WERI-Rb-1 (cell line): ENCODE measurements at places on chromosomes 2 and 18.

GRCh38 chr2:175847128-175847527 is 154.9 kb downstream of the LNPK start:
- no peak for DNase-seq

DNA sequence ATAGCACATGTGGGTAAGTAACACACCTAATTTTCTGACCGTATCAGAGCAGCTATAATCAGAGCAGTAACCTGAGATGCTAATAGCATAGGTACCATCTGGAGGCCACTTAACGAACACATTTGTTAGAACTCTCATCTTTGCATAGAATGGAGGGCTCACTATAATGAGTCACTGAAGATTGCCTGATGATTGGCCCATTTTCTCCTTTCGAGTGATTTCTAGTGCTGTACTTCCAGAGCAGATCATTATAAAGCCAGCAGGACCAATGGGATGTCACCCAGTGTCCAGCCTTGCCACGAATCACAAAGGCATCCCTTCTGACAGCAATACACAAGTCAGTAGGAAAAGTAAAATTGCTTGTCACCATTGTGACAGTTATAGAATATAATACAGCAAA is 81.7 kb upstream of the REV1 start:
- no peak for DNase-seq

- DNase-seq, result peak; percentile 58
Measured at GRCh38 chr2:218396688-218397462, 2.8 kb upstream of the CTDSP1 start.

- DNase-seq, result no peak
Measured at GRCh38 chr18:38807915-38808314, 1242.3 kb upstream of the CELF4 start.

DNA sequence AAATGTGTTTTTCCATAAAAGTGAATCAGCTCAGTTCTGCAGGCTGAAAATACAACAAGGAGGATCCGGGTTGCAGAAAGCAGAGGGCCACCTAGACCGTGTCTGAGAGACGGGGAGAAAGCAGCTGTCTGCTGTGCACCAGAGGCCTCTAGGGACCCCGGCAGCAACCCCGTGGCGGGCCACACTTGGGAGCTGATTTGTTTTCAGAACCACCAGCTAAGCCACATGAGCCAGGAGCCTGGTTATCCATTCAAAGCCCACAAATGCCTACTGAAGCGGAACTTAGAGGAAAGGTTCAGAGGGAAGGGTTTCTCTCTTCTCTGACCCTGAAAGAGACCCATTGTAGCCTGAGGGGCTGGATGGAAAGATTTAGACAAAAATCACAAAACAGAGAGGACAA is 28.4 kb upstream of the ID2 start:
- DNase-seq, result no peak

DNA sequence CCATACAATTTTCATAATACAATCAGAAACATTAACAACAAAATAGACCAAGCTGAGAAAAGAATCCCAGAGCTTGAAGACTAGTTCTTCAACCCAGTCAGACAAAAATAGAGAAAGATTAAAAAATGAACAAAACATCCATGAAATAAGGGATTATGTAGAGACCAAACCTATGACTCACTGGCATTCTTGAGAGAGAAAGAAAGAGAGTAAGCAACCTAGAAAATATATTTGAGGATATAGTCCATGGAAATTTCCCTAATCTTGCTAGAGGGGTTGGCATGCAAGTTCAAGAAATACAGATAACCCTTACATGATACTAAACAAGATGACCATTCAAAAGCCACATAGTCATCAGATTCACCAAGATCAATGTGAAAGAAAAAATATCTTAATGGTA is 281.7 kb downstream of the CCDC85A start:
- no peak for DNase-seq

- peak; percentile 36 for DNase-seq
Measured at GRCh38 chr2:42569116-42569711, 782 bp downstream of the MTA3 start.

DNA sequence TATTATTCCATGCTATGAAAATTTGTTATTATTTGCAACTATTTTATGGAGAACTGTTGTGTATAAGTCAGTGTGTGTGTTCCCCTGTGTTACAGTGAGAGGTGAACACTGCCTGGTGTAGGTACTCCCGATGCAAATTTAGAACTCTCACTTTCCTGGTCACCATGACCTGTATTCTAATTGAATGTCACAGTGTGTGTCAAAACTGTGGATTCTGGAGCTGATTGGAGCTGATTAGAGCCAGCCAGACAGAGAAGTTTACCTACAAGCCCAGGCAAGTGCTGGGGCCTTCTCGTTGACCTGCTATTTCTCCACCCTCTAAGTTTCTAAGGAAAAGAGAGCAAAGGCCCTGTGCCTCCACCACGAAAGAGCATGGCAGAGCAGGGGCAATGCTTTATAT is 216.0 kb downstream of the NYAP2 start:
- DNase-seq, result no peak

- DNase-seq, result no peak
Measured at GRCh38 chr2:209942426-209942825, 60.0 kb upstream of the RPE start.

- no peak for DNase-seq
Measured at GRCh38 chr2:105403241-105403782, 4.5 kb upstream of the FHL2 start.

GRCh38 chr2:214896274-214896673 is 86.8 kb upstream of the BARD1 start:
- no peak for DNase-seq

- DNase-seq, result no peak
Measured at GRCh38 chr2:14428056-14428455, 204.5 kb upstream of the LRATD1 start.

GRCh38 chr2:234805836-234806235 is 146.0 kb upstream of the SH3BP4 start:
- no peak for DNase-seq

DNA sequence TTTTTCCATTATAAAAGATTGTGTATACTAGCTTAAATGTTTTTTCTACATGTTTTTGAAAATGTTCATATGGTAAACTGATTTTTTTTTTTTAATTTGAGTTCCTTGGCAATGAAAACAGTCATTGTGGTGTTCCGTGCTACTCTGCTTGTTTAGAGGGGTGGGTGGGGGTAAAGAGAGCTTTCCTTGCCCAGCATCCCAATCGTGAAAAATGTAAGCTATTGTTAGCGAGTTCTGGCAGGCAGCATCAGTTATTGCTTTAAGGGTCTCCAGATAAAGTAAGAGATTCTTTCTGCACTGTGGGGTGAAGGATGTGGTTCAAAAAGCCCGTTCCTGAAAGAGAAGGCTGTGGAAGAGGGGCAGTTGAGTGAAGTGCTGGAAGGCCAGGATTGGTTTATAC is 118.4 kb downstream of the TANC1 start:
- no peak for DNase-seq
